T-helper 2 cell treated with Interferon-gamma antibody and Interleukin-4, amounts not matched to agents 5 μg/mL and 100 μg/mL, for 36 hours (primary cell): ENCODE measurements at places on chromosomes 4 and X.
A peak's percentile ranks its signal among the peaks of the same experiment; 100 is the strongest.

- no peak for DNase-seq
Measured at GRCh38 chr4:130071746-130072145, 975.8 kb downstream of the C4orf33 start.

GRCh38 chr4:118797558-118798142 lies 38.3 kb downstream of the SEC24D start:
- no peak for DNase-seq

DNA sequence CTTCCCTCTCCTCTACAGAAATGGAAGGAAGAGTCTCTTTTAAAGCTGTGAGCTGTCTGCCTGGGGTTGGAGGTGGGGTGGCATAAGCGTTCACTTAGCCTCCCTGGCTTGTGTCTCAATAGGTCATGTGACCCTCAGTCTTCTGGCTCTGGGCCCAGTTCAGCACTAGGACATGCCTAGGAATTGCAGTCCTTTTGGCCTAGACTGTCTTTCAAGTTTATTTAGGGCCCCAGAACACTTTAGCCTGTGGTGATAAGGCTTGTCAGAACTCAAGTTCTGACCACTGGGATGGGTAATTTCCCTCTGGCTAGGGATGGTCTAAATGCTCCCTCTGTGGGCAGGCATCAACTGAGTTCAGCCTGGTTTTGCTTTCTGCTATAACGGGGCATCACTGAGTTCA lies 34.3 kb upstream of the ARMCX4 start:
- DNase-seq = no peak

GRCh38 chr4:87489678-87490077 lies 39.5 kb downstream of the SPARCL1 start:
- no peak for DNase-seq

DNA sequence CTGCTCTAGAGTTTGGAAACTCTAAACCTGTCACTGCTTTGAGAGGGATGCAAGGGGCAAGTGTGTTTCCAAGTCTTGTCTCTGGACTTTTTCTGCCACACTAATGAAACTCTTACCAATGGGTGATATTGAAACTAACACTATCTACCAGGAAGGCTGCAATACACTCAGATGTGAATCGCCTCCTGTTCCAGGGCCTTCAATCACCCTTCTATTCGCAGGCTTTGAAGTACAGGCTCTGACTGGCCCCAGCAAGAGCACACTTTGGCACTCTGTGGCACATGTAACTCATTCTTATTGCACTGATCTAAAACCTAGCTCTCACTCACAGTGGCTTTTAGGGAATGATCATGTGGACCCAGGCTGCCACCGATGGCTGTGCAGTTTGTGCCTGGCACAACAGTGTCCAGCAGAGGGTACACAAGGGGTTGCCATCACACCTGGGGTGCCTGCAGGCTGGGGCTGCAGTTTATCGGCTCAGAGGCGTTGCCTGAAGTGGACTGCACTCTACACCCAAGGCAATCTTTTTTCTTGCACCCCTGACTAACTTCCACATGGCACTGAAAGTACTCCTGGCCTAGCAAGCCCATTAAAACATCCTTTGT lies 210.8 kb downstream of the MGST2 start:
- DNase-seq = no peak

DNA sequence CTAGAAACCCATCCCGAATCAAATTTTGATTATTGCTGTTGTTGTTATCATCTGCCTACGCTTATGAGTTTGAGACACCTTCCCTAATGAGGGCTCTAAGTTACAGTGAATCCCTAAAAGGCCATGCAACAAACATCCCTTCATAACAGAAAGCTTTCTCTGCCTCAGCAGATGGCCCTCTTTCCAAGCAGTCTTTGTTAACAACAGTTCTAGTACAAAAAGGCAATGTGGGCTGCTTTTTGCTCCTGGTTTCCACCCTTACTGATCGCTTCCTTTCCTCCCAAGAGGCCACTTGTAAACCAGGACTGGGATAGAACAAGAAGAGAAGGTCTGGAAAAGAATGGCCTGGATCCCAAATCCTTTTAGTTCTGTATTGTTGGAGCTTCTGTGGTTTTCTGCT lies 24.2 kb downstream of the GPC4 start:
- DNase-seq = no peak

GRCh38 chr4:145177906-145178538 lies 2.4 kb downstream of the OTUD4 start:
- peak; percentile 10 for DNase-seq

GRCh38 chr4:48602763-48603162 lies 112.7 kb downstream of the ZAR1 start:
- no peak for DNase-seq

- DNase-seq = no peak
Measured at GRCh38 chr4:110609044-110609750, 13.7 kb downstream of the PITX2 start.

GRCh38 chrX:111086591-111087006 lies 9.4 kb upstream of the PAK3 start:
- no peak for DNase-seq

GRCh38 chr4:37471971-37472370 lies 214.2 kb downstream of the RELL1 start:
- no peak for DNase-seq

GRCh38 chr4:142110136-142110535 lies 473.8 kb downstream of the IL15 start:
- no peak for DNase-seq

DNA sequence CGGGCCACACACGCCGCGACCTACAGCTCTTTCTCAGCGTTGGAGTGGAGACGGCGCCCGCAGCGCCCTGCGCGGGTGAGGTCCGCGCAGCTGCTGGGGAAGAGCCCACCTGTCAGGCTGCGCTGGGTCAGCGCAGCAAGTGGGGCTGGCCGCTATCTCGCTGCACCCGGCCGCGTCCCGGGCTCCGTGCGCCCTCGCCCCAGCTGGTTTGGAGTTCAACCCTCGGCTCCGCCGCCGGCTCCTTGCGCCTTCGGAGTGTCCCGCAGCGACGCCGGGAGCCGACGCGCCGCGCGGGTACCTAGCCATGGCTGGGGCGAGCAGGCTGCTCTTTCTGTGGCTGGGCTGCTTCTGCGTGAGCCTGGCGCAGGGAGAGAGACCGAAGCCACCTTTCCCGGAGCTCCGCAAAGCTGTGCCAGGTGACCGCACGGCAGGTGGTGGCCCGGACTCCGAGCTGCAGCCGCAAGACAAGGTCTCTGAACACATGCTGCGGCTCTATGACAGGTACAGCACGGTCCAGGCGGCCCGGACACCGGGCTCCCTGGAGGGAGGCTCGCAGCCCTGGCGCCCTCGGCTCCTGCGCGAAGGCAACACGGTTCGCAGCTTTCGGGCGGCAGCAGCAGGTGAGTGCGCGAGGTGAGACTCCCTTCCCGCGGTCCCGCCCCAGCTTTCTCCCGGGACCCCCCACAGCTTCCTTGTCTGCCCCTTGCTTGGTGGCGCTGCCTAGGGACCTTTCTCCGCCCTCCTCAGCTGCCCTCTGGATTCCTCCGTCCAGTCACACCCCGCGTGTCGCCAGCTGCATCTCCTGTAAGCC lies 678 bp downstream of the BMP3 start:
- no peak for DNase-seq

DNA sequence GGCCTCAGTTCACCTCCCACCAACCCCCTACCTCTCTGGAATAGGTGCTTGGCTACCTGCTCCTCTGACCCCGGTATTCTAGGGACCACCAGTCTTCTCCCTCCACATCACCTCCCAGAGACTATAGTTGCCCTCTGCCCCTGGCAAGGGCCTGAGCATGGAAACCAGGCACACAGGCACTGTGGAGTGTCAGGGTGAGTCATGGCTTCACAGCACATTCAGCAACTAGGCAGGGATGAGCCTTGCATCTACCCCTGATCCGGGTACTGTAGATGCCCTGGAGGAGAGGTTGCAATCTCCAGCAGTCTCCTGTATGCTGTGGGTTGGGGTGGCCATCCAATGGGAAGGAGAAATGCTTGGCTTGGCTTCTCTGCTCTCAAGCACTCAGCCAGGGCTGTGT lies 472.7 kb downstream of the IDS start:
- DNase-seq = no peak

- DNase-seq = no peak
Measured at GRCh38 chrX:44299177-44299576, 44.3 kb downstream of the EFHC2 start.

GRCh38 chr4:75244325-75244724 lies 269.9 kb downstream of the RCHY1 start:
- DNase-seq = no peak

DNA sequence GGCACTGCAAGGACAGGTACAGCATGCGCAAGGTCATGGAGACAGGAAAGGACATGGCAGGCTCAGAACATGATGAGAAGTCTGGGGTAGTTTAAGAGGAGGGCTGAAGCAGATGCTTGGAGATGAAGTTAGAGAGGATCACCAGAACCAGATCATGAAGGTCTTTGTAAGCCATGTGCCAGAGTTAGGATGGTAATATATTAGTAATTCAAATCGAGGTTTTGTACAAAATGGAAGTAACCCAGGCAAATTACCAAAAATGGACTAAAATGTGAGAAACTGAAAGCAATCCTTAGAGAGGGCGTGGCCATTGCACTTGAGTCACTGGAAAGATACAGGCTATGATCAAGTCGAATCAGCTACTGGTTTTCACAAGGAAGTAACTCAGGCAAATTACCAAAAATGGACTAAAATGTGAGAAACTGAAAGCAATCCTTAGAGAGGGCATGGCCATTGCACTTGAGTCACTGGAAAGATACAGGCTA lies 13.5 kb downstream of the RXFP1 start:
- peak; percentile 10 for DNase-seq

- no peak for DNase-seq
Measured at GRCh38 chr4:23238848-23239247, 546.1 kb downstream of the GBA3 start.

GRCh38 chr4:105963461-105964400 lies 68.5 kb downstream of the NPNT start:
- no peak for DNase-seq

- DNase-seq = no peak
Measured at GRCh38 chr4:186688150-186688943, 35.3 kb downstream of the FAT1 start.

DNA sequence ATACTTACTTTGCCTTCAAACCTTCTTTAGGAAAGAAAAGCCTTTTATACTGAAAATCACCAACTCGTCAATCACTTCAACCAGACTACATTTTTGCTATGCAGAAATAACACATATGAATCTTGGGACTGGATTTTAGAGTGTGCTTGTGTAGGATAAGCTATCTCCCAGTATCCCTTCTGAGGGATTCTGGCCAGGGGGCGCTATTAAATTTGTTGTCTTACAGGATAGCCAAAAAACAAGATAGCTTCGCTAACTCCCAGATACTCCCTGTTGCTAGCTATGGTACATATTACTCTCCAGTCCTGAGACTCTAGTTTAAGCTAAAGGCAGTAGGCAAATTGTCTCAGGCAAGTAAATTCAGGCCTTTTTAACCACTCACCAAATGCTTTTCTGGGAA lies 167.2 kb downstream of the LHFPL1 start:
- no peak for DNase-seq

GRCh38 chr4:99885687-99886086 lies 8.5 kb downstream of the LAMTOR3 start:
- DNase-seq = no peak

- DNase-seq = no peak
Measured at GRCh38 chrX:50815120-50815519, 1.1 kb upstream of the SHROOM4 start.

DNA sequence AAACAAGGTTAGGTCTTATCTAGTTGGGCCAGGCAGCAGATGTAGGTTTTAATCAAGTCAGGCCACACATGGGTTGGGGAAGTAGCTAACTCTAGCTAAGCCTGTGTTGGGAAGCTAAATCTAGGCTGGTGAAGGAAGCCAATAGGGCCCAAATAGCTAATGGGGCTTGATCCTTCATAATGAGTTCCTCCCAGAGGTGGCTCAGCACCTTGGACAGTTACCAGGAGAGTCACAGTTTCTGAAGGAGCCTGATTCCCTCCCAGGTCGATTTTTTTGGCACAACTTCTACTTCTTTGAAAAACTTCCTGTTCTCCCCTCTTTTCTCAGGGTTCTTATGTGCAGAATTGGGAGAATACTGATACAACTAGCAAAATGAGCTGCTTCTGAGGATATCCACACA lies 242.5 kb upstream of the PRPS2 start:
- no peak for DNase-seq

DNA sequence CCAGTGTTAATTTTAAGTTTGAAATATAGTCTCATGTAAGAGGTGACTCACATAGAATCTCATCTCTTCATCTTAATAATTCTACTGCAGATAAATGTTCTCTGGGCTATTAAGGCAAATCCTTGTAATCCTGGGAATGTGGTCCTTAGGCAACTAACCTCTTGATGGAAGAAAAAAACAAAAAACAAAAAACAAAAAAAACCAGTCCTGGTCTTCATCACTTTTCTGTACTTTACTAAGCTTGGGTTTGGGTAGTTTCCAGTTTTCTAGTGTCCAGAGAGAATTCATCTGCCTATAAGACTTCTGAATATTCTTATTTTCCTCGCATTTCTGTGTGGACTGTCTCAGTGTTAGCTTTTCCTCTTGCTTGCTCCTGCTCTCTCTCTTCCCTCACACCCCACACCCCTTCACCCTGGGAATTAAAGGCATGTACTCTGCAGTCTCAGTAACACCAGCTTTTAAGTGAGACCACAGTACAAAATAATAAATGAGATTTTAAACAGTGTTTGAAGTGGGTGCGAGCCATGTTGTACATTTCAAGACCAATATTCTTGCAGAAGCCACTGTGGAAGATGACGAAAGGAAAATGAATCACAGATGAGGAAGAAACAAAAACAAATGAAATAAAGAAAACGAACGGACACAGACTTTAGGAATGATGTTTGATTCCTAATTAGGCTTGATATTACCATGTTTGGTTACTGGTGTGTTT lies 51.7 kb downstream of the HAND2 start:
- DNase-seq = no peak

GRCh38 chr4:144579411-144580030 lies 66.4 kb upstream of the HHIP start:
- DNase-seq = no peak

GRCh38 chrX:128807367-128807766 lies 715.9 kb downstream of the SMARCA1 start:
- no peak for DNase-seq

- no peak for DNase-seq
Measured at GRCh38 chr4:128802680-128803628, 6.5 kb upstream of the JADE1 start.

DNA sequence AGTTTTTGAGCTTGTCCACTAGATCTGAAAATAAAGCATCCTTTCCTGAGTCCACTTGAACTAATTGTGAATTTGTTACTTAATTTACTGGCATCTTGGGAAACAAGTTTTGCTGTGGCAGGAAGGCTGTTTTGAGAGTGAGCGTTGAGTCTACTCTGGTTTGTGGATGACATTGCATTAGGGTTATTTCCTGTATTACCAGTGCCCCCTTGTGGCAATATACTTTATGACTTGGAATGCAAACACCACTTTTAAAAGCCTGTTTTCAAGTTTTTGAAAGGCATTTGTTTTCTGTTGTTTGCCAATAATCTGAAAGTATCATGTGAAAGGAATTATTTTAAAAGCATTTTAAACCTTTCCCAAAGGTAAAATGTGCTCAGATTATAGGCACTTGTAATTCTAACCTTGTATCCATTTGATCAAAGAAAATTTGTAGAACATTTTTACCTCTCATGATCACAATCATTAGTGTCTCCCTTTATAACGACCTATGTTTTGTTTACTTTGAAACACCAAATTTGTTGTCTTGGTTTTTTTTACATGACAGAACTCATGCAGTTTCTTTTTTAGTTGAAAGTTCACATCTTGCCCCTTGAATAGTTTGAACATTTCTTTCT lies 18.0 kb upstream of the CYP2U1 start:
- DNase-seq = no peak

- DNase-seq = no peak
Measured at GRCh38 chr4:145812919-145813318, 125.7 kb downstream of the ZNF827 start.
